Effector CD8-positive, alpha-beta T cell (primary cell): ENCODE measurements at places on chromosomes 6 and 20.

GRCh38 chr6:145036848-145037567 is 698.3 kb downstream of the EPM2A start:
- no peak for DNase-seq

DNA sequence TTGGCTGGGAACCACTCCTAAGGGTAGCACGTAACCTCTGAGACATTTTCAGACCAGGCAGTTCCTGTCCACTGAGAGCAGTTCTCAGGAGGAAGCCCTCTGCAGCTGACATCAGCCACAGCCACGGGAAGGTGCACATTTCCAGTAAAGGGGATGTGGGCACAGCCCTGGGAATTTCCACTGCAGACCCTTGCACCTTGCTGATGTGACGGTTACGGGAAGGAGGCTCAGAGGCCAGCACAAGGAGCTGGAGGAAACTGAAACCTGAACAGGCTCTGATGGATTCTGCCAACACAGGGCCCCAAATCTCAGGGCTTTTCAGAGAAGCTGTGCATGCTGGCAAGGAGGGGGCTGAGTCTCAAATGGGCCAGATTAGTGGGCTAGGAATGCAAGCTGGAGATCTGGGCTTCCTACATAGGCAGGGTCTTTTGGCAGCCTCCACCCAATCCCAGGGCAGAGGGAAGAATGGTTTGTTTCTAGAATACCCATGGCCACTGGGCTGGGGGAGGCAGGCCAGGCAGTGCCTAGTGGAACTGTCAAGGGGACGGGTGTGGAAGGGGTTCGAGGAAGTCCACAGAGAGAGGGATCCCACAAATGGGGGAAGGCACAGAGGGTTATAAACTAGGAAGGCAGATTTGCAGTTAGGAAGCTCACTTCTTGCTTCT is 14.2 kb downstream of the EBF4 start:
- DNase-seq: no peak

DNA sequence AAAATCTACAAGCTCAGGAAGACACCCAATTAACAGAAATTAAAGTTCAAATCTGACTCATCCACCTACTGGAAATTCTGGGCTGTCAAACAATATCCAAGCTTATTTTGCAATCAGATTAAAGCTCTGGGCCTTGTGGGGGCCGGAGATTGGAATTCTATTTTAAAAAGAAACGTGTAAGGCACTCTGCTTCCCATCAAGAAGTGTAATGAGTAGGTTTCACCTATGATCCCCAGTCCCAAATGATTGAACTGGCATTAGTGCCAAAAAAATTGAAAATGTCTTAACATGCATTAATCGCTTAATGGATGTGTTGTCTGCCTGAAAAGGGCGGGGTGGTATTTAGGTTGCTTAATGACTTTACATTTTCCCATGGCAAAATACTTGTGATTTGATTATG is 542.4 kb upstream of the BTBD3 start:
- no peak for DNase-seq

- DNase-seq: no peak
These were observed 85.3 kb upstream of the SLC22A23 start for GRCh38 chr6:3542032-3542640.

DNA sequence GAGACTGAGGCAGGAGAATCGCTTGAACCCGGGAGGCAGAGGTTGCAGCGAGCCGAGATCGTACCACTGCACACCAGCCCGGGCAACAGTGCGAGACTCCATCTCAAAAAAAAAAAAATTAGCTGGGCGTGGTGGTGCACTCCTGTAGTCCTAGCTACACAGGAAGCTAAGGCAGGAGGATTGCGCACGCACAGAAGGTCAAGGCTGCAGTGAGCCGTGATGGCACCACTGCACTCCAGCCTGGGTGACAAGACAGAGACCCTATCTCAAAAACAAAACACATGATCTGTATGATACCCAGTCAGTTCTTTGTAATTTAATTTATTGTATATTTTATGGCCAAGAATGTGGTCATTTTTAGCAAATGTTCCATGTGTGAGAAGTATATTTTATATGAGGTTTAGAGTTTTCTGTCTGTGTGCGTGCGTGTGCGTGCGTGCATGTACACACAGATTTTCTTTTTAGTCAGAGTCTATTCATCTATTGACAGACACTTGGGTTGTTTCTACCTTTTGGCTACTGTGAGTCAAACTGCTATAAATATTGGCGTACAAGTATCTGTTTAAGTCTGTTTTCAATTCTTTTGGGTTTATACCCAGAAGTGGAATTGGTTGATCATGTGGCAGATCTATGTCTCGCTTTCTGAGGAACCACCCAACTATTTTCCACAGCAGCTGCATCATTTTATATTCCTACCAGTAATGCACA is 22.2 kb upstream of the MYL9 start:
- DNase-seq: no peak

DNA sequence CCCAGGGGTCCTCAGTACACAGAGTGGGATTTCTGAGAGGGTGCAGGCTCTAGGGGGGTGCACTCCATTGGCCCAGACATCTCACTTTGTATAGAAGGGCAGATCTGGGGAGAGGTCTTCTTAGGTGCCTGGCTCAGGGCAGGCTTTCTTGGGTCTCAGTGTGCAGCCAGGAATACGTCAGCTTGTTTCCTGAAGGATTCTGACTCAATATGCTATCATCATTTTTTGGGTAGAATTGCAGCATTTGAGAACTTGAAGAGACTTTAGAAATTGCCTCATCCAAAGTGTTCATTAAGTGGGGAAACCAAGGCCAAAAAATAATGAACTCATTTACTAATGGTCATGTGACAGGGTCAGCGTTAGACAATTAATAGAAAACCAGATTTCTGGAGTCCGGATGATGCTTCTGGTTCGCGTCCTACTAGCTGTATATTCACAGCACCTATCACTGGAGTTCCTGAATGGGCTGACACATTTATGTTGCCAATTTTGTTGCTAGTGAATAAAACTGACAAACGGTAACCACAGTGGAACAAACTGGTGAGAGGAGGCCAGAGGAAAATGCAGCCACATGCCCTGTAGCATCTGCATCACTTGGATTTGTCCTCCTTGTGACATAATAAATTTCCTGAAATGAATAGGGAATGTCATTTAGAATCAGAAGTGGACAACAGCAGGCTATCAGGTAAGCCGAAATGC is 238.9 kb downstream of the TBC1D7 start:
- no peak for DNase-seq

GRCh38 chr6:1297746-1298145 is 14.2 kb upstream of the FOXQ1 start:
- DNase-seq: no peak

GRCh38 chr20:8527998-8528723 is 396.1 kb downstream of the PLCB1 start:
- no peak for DNase-seq

DNA sequence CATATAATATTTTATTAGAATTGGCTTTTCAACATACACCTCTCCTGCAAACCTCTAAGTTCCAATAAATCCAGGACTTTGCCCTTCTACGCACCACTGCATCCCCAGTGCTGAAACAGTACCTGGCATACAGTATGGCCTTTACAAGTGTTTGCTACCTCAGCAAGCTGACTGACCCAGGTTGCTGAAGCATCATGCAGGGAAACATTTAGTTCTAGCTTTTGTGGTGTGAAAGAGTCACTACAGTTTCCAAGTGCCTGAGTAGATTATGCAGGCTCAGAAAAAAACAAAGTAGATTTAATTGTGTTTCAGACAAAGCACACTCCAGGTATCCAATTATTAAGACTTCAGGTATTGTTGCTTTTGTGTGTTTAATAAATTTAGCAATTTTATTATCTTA is 614.2 kb upstream of the NRSN1 start:
- no peak for DNase-seq

GRCh38 chr6:144931172-144932035 is 646.3 kb downstream of the UTRN start:
- DNase-seq: no peak

DNA sequence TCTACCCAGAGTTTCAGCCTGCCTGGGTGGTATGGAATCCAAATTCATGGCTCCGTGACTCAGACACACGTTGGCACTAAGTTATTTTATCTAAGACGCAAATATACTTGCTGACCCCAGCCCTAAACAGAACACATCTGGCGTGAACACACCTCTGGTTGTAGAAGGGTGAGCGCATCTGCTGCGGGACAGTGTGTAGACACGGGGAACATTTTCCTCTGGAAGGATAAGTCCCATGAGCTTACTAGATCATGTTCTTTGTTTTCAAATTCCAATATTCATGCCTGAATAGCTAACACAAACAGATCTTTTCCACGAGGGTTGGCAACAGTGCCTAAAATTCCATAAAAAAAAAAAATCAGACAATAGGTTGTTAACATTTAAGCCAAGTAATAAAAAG is 87.8 kb downstream of the TMEM170B start:
- DNase-seq: no peak

GRCh38 chr6:133202610-133203343 is 38.4 kb upstream of the EYA4 start:
- no peak for DNase-seq

- no peak for DNase-seq
These were observed 170.6 kb upstream of the QKI start for GRCh38 chr6:163243692-163244589.
